Stimulated activated CD8-positive, alpha-beta memory T cell treated with anti-CD3 and anti-CD28 coated beads, Interleukin-4, amount 100 ng/mL, for 24 hours (primary cell): ENCODE measurements at places on chromosomes 1 and 21.

GRCh38 chr1:27152004-27152828, 2.7 kb downstream of the SLC9A1 start:
- DNase-seq = no peak

- DNase-seq = no peak
These were observed 245.4 kb upstream of the POU3F1 start for GRCh38 chr1:38291906-38292521.

- no peak for DNase-seq
These were observed 28.5 kb downstream of the PALMD start for GRCh38 chr1:99674115-99675064.

DNA sequence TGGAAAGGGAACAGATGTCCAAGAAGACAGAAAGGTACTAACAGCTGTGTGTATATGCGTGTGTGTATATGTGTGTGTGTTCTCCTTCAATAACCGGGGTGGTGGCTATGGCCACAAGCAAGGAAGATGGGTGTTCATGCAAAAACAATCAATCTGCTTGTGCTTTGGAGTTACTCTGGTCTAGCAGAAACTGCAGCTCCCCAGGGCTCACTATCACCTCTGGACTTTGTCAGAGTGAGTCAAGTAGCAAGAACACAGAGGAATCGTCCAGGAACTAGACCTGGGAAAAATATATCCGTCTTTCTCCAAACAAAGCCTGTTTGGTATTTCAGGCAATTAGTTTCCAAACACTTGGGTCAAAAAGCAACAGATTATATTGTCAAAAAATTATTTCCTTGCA, 68.6 kb downstream of the GNG12 start:
- DNase-seq = no peak

GRCh38 chr1:206544562-206545257, 37.4 kb downstream of the RASSF5 start:
- DNase-seq = peak; percentile 74

DNA sequence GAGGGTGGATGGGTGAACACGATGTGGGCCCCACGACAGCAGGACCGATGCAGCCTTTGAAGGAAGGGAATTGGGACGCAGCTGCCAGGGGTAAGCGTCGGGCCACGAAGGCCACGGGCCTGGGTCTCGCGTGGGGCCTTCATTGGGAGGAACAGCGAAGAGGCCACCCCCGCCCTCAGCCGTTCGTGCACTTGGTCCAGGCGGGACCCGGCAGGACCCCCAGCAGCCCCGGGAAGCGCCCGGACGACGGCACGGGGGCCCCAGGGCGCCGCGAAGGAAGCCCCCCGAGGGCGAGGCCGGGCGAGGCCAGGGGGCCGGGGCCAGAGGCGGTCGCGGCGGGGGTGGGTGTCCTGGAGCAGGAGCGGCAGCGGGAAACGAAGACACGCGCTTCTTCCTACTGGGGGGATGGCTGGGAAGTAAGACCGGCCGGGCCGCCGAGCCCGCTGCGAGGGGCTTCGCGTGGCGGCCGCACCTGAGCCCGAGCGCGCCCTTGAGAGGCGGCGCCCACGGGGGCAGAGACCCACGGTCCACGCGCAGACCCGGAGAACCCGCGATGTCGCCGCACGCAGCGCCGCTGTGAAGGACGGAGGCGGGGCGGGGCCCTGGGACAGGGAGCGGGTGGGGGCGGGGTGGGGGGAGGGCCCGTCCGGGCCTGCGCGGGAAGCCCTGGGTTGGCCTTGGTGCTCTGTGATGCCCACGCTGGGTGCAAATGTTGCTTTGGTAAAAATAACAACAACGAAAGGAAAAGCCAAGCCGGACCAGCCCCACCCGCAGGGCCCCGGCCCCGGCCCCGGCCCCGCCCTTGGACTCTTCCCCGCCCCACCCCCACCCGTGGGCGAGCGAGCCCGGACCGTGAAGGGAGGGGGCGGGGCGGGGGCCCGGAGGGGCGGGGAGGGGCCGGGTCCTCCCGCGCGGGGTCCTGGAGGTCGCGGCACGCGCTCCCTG, 56.0 kb upstream of the ADARB1 start:
- DNase-seq = no peak

DNA sequence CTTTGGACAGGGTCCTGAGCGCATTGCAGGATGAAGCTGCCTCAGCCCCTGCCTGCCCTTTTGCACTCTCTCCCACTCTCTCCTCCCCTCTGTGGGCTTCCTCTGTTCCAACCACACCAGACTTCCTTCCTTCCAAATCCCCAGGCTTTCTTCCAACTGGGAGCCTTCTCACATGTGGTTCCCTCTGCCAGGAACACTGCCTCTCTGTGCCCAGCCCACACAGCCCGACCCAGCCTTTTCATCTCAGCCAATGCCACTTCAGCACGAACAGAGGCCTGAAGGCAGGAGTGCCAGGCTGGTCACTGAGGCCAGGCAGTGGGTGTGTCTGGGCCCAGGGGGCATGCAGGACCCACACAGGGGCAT, 5.9 kb downstream of the SELENON start:
- DNase-seq = no peak

- DNase-seq = no peak
These were observed 128.1 kb upstream of the JUN start for GRCh38 chr1:58911841-58912499.

GRCh38 chr1:44860331-44860730, 17.3 kb upstream of the PTCH2 start:
- DNase-seq = no peak

GRCh38 chr1:7388488-7389185, 382.5 kb upstream of the VAMP3 start:
- no peak for DNase-seq

DNA sequence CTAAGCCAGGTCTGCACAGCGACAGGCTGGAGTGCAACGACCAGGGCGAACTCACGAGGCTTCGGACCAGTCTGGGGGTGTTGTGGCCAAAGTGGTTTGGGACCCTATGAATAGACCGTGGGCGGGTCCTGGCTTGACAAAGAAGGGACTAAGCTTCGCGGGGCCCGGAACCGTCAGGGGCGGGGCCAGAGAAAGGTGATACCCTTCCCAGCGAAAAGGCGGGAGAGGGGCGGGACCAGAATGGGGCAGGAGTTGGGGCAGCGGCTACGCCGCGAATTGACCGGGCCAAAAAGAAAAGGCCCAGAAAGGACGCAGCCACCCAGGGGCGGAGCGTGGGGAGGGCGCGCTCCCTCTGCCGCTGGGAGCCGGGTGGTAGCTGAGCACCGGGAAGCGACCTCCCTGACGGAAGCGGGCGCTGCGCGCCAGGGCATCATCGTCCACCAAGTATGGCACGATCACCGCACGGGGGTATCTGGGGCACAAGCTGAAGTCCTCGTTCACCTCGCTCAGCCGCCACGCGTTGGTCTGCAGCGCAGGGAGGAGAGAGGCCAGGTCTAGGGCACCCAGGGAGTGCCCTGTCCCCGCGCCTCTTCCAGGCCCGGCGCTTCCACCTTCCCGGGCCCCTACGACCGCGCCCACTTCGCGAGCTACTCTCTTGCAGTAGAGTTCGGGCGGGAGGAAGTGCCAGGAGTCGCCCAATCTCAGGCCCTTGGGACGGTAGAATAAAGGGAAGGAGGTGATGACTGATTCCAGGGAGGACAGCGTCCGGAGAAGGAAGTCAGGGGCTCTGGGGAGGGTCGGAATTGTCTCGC, 6.7 kb upstream of the FAM167B start:
- DNase-seq = no peak

DNA sequence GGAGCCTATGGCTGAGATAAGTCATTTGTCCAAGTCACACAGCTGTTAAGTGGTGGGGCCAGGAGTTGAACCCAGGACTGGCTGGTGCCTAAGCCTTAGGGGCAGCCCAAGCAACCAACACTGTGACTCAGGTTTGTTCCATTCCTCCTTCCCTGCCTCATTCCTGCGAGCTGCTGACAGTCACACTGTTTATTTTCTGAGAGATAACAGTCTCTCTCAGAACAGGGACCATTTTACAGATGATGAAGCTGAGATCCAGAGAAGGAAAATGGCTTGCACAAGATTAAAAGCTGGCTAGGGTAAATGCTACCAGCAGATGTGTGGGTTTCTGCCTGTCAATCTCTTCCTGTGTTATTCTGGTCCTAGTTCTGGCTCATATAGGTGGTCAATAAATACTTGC, 24.3 kb upstream of the TCEA3 start:
- no peak for DNase-seq

DNA sequence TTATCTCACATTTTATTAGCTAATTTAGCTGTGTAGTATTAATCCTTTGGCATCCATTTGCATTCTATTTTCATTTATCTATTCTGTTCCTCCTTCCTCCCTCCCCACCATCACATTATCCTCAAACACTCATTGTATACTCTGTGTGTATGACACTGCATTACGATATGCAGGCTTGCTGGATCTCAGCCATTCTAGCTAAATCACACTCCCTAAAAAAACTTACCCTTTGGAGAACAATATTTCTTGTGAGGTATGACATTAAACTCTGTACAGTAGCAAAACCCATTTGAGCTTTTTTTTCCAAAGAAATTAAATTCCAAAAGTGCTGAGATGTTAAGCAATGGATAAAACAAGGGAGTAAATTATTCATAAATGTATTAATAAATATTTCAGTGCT, 11.4 kb upstream of the RAB3GAP2 start:
- no peak for DNase-seq

- no peak for DNase-seq
These were observed 6.7 kb upstream of the PTPN14 start for GRCh38 chr1:214557952-214558735.

DNA sequence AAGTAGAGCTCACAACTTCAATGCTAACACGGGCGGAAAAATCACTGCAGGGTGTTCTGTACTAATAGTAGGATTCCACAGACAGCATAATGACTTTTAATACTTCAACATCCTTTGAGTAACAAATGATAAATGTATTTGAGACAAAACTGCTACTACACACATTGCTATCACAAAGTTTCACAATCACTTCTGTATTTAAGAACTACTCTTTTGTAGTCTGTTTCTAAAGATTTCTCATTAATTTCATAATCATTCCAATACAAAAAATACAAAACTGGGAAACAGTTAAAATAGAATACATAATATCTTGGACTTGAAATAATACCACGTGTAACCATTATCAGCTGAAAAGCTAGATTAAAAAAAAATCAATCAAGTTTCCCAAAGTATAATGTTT, 2.7 kb downstream of the HMGN1 start:
- no peak for DNase-seq

DNA sequence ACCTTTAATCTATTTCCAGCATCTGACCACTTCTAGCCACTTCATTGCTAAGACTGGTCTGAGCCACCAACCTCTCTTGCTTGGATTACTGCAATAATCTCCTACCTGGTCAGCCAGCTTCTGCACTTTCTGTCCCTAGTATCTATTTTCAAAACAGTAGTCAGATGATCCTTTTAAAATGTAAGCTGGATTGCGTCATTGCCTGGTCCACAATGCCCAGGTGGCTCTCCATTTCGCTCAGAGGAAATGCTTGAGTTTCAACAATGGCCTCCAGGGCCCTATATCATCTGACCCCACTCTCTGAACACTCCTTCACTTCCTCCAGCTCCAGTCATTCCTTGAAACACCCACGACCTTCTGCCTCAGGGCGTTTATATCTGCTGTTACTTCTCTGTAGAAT, 2.3 kb downstream of the FYB2 start:
- no peak for DNase-seq

DNA sequence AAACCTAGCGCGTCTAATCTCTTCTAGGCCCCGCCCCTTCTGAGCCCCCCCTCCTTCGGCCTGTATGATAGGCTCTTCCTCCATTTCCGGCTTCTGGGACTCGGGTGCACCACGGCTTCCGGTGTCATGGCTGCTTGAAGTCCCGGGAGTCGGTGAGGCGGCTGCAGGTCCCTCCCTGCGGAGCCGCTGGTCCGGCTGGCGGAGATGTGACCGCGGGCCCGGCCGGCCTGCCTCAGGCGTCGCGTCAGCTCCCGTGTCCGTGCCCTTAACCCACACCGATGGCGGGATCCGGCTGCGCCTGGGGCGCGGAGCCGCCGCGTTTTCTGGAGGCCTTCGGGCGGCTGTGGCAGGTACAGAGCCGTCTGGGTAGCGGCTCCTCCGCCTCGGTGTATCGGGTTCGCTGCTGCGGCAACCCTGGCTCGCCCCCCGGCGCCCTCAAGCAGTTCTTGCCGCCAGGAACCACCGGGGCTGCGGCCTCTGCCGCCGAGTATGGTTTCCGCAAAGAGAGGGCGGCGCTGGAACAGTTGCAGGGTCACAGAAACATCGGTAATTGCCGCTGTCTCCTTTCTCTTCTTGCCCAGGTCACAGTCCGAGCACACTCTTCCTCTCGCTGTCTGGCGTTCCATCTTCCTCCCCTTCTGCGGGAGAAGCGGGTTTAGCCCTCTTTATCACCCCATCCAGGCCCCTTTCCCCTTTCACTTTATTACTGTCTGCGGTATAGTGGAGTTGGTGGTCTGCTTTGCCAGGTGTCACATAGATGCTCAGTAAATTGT, at the start of gene UHMK1:
UHMK1 (plus strand) TSS at position 96 of the 773 bp plus-strand sequence; CDS start at position 279, 183 bp downstream.
- DNase-seq = peak; percentile 84

- DNase-seq = no peak
These were observed 31.4 kb upstream of the KIRREL1 start for GRCh38 chr1:157961805-157962762.

DNA sequence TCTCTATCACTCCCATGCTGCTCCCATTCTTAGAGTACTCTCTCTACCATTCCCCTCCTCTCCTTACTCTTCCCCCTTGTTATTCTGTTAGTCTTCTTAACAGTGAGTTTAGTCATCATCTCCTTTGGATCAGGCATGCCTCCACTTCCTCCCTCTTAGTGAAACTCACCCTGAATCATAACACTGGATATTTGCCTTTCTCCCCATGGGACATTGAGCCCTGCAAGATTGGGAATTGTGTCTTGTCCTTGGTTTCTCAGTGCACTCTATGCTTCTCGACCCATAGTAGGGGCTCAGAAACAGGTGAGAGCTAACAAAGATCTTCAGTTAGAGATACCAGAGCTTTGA, 68.3 kb upstream of the GCLM start:
- DNase-seq = no peak

DNA sequence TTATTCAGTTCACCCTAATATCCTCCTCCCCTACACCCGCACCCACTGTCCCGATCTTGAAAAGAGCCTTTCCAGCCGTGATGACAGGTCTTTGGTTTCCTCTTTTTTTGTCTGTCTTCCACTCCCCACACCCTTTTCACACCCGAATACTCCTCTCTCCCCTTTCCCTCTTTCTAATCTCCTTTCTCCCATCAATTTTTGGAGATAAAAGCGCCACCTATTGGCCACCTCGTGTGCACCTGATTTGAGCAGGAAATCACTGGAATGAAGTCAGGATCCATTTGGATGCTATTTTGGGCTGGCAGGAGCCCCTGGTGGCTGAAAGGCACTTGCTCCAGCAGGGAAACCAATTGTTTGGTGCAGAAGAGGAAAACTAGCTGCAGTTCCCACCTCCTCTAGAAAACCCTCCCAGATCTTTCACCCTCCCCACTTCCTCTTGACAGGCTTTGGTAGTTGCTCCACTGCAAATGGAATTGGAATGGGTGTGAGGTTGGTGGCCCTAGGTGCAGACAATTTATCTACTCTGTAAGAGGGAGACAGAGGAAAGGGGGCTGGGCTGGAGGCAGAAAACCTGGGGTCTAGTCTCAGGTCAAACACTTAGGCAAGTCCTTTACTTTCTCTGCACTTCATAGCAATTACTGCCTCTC, 8.4 kb downstream of the FOXE3 start:
- DNase-seq = no peak
